ENCODE measurements at places on chromosomes 11 and 22.

- DNase-seq, result no peak
These were observed 3.7 kb downstream of the NAGA start for GRCh38 chr22:42066937-42067336.

GRCh38 chr11:70625582-70626518 is 227.5 kb downstream of the CTTN start:
- no peak for DNase-seq

DNA sequence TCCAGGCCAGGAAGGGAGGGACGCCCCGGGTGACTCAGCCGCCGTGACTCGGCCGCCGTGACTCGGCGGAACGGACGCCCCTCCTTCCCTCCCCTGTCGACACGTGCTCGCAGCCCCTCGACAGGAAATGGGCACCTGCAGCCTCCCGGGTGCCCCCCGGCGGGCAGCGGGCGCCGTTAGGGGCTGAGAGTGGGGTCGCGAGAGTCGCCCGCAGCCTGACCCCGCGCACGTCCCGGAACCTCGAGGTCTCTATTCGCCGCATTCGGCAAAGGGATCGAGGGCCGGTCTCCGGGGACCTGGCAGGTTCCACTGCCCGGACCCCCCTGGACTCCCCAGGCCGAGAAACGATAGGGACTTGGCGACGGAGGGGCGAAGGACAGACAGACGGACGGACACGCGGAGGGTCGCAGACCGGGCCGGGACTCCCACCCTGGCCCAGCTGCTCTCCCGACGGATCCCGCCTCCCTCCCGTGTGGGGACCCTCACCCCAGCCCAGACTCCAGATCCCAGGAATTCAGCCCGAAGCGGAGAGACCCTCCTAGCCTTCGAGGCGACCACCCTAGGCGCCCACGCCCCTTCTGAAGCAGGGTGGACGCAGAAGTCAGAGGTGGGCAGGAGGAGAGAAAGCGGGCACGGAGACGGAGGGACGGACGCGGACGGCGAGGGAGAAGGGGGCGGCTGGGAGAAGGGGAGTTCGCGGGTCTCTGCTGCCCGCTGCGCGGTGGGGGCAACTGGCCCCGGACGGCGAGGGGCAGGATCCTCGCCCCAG is 648 bp downstream of the FOSL1 start:
- DNase-seq, result peak; percentile 58

DNA sequence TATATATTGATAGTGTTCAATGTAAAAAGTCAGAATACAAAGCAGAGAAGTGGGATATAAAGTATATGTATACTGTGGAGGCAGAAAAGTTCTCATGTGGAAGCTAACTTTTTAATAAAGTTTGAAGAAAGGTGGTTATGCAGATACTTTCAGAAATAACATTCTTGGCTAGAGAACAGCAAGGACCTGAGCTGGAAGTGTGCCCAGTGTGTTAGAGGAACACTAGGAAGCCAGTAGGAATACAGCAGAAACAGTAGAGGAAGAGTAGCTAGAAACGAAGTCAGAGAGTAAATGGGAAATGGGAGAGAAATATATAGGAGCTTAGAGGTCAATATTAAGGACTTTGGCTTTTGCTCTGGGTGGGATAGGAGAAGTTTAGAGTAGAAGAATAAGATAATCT is 464.9 kb upstream of the CCDC90B start:
- no peak for DNase-seq

GRCh38 chr11:63472372-63472771 is 18.6 kb downstream of the PLAAT5 start:
- no peak for DNase-seq

- no peak for DNase-seq
These were observed 4.6 kb upstream of the MRGPRG start for GRCh38 chr11:3222941-3223915.

DNA sequence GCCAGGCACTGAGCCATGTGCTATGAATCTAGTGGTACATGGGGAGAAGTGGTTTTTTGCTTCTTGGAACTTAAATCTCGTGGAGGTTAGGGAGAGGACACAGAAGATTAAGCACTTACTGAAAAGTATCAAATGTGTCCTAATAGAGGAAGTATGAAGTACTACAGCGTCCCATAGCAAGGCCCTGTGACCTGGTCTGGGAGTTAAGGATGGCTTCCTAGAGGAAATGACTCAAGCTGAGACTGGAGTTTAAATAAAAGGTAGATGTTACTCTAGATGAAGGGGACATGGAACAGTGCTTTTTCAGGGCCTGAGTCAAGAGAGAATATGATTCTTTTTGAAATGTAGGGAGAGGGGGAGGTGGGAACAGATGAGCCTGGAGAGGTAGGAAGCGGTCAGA is 202.9 kb downstream of the GRIK4 start:
- DNase-seq, result no peak

GRCh38 chr11:99406345-99406744 is 385.6 kb downstream of the CNTN5 start:
- DNase-seq, result no peak

- no peak for DNase-seq
These were observed 37.8 kb downstream of the ARL14EP start for GRCh38 chr11:30360741-30361140.

- DNase-seq, result no peak
These were observed 89.7 kb upstream of the PHOX2A start for GRCh38 chr11:72333661-72334060.

- DNase-seq, result no peak
These were observed 539 bp upstream of the SLC36A4 start for GRCh38 chr11:93198215-93198845.

DNA sequence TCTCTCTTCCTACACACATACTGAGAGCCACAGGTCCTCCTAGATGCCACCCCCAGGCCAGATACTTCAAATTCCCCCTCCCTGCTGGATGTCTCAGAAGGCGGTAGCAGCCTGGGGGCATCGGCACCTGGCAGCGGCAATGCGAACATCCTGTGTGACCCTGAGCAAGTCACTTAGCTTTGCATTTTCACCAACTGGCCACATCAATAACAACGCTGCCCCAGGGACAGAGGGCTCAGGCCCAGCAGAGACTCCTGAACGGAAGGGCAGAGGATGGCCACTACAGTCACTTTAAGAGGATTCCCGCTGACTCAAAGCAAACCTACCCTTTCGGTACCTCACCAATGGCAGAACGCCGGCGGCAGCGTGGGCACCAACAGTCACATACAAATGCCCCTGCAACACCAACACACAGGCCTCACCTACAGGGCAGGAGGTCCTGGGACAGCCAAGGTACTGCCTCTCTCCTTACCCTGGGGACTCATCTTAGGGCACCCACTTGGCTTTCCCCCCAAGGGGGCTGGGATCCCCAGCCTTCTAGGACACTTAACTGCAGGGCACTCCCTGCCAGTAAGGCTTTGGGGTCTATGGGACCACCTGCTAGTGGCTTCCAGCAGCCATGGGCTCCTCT is 1.6 kb downstream of the LMO1 start:
- no peak for DNase-seq

- DNase-seq, result no peak
These were observed 57.2 kb upstream of the FAM181B start for GRCh38 chr11:82790723-82791484.

DNA sequence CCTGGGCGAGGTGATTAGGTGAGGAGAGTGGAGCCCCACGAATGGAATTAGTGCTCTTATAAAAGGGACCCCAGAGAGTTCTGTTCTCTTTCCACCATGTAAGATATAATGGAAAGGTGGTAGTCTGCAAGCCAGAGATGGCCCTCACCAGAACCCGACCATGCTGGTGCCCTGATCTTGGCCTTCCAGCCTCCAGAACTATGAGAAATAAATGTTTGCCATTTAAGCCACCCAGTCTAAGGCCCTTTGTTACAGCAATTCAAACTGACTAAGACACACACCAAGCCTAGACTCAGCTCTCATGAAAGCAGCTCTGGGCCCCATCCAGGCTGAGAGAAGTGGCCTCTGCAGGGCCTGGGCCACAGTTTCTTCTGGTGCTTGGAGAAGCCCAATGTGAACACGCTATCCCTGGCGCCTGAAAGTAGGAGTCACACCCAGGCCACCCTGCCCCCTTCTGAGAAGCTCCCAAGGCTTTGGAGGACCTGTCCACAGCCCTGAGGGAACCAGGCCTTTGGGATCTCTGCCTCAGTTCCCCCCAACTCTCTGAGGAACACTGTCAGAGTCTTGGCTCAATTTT is 35.3 kb upstream of the LYVE1 start:
- DNase-seq, result no peak

DNA sequence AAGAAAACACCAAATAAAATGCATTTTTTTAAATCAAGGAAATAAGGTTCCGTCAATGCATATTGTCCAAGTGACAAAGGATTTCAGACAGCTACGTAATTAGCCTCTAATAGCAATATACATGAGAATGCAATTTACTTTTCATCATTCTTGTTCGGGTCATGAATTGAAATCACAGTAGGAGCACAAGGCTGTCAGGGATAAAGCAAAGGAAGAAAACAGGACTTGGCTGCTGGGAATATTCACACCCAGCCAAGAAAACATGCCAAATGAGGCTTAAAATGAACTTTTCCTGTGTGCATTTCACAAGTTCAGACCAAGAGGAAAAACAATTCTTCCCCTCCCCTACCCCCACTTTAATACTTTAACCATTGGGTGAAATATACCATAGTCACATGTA is 188.6 kb downstream of the CWF19L2 start:
- no peak for DNase-seq

DNA sequence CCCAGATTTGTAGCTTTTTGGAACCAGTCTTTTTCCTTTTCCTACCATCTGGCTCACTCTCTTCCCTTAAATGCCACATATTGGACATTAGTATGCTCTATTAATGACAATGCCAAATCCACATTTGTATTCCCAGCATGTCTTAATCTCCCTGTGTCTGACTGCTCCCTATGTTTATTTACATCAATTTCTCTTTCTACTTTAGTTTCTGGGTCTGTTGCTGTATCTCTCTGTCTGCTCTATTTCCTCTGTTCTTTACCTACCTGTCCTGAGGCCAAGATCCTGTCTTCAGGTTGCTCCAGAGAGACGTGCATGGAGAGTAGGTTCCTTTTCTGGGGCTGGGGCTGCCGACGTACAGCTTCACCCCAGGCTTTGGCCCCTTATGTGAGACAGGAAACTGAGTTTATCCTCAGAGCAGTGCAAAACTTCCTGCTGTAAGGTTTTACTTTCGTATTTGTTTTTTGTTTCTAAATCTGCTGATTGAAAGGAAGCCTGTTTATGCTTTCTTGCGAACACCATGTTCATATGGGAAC is 25.6 kb downstream of the OR2AG2 start:
- DNase-seq, result no peak

- DNase-seq, result no peak
These were observed 16.4 kb downstream of the NRIP3 start for GRCh38 chr11:8987446-8987845.

GRCh38 chr11:68211546-68211945 is 1.6 kb downstream of the KMT5B start:
- DNase-seq, result no peak

DNA sequence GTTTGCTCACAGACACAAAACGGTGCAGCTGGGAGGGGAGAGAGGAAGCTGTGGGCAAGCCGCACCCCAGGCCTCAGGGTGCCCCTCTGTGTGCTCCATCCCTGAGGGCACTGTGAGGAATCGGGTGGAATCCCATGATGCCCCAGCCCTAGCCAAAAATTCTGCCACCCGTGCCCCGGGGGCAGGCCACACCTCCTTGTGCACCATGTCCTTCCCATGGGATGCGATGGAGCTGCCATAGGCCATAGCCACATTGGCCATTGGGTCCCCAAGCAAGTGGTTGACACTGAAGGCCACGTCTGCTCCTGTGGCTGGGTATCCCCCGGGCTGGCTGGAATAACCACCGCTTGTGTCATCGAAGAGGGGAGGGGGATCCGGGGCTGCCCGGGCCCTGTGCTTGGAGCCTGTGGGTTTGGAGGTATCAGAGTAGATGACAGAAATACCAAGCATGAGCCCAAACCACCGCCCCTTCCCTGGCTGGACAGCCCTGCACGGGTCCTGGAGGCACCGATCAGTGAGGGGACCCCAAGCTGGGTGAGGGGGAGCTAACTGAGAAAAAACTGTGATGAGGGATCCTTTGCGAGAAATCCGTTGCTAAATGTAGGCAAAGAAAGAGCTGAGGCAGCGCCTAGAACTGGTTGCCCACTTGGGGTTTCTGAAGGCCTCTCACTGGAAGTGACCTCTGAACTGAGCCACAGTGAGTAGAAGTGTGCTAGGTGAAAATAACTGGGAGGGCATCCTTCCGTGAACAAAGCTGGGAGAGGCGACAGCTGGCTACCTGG is 863 bp downstream of the YIF1A start:
- no peak for DNase-seq

GRCh38 chr11:92675303-92675702 is 294.1 kb upstream of the MTNR1B start:
- DNase-seq, result no peak

- no peak for DNase-seq
These were observed 462.4 kb upstream of the LRRC4C start for GRCh38 chr11:41921746-41922390.

Data from stimulated activated CD8-positive, alpha-beta memory T cell treated with anti-CD3 and anti-CD28 coated beads, Interleukin-7, amount 100 ng/mL, for 24 hours (primary cell).